ENCODE measurements at places on chromosomes 2 and 18.

DNA sequence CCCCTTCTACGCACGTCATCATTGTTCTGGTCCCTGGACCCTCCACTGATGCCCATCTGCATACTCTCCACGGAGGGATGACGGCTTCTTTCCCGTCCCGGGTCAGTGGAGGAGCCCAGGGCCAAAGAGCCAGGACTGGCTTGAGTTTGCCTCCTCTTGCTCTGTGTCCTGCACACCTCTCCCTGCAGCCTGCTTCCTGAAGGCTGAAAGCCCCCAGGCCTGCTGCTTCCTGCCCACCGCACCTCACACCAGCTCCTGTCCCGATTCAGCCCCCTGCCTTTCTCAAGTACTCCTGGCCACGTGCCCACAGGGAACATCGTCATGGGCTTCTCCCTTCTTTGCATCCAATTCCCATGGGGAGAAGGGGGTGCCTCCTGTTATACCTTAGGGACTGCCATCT, 7.1 kb downstream of the ADCY3 start:
- H3K4me3 ChIP-seq: no peak overlapping the region
- no peaks in the 10 kb centered on the region for H3K27me3 ChIP-seq
- H3K36me3 ChIP-seq: peaks cover 56% of the 10 kb centered on the region
- no peak overlapping the region for H3K27ac ChIP-seq
- ATAC-seq: no peak

GRCh38 chr18:43049021-43049420, 66.5 kb downstream of the RIT2 start:
- H3K4me3 ChIP-seq: no peak overlapping the region
- no peaks in the 10 kb centered on the region for H3K27me3 ChIP-seq
- H3K27ac ChIP-seq: no peak overlapping the region
- no peak for ATAC-seq
- no peaks in the 10 kb centered on the region for H3K36me3 ChIP-seq

DNA sequence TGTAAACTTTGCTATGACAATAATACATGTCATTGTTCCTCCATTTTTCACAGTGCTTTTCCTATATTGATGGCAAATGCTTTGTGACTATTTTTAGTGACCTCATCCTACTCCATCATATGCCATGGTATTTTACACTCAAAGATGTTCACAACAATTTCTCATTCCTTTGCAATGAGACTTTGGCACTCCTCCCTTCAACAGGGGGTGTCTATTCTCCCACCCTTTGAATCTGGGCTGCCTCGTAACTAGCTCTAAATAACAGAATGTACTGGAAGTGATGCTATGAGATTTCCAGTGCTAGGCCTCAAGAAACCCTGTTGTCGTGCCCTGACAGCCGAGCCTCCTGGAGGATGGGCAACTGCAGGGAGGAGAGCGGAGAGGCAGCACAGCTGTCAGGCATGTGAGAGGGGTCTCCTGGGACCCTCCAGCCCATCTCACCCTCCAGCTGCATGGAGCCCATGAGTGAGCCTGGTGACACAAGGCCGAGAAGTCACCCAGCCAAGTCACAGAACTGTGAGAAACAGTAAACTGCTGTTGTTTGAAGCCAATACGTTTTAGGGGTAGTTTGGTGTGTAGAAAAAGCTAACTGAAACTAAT, 103.1 kb upstream of the APCDD1 start:
- no peaks in the 10 kb centered on the region for H3K36me3 ChIP-seq
- no peaks in the 10 kb centered on the region for H3K27me3 ChIP-seq
- H3K27ac ChIP-seq: no peak overlapping the region
- no peaks in the 10 kb centered on the region for H3K4me1 ChIP-seq

GRCh38 chr2:212922701-212923100, 228.7 kb downstream of the IKZF2 start:
- H3K36me3 ChIP-seq: no peaks in the 10 kb centered on the region
- ATAC-seq: no peak
- H3K4me3 ChIP-seq: no peak overlapping the region
- no peaks in the 10 kb centered on the region for H3K27me3 ChIP-seq
- H3K4me1 ChIP-seq: no peaks in the 10 kb centered on the region

DNA sequence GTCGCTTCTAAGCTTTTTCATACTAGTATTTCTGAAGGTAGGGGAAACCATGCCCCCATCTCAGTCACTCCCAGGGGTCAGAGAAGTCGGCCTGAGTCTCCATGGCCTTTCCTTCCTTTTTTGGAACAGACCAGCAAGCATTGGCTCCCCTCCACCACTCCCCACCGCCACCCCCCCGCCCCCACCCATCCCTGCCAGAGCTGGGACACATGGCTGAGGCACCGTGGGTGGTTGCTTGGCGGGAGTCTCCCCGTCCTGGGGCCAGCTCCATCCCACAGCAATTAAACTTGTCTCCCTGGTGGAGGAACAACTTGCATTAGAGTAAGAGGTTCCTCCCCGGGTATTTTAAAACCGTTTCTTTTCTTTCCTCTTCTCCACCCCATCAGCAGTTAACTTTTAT, 100.8 kb upstream of the TFPI start:
- no peaks in the 10 kb centered on the region for H3K4me1 ChIP-seq
- no peak overlapping the region for H3K27ac ChIP-seq
- H3K27me3 ChIP-seq: no peaks in the 10 kb centered on the region
- no peaks in the 10 kb centered on the region for H3K36me3 ChIP-seq

- H3K27me3 ChIP-seq: no peaks in the 10 kb centered on the region
- no peak overlapping the region for H3K4me3 ChIP-seq
- no peak for ATAC-seq
- H3K4me1 ChIP-seq: no peaks in the 10 kb centered on the region
Measured at GRCh38 chr2:172472446-172473033, 45.2 kb downstream of the ITGA6 start.

GRCh38 chr2:54088191-54088634, 27.2 kb upstream of the ACYP2 start:
- H3K36me3 ChIP-seq: no peaks in the 10 kb centered on the region
- no peak for ATAC-seq
- no peak overlapping the region for H3K27ac ChIP-seq
- peaks cover 43% of the 10 kb centered on the region for H3K4me1 ChIP-seq

DNA sequence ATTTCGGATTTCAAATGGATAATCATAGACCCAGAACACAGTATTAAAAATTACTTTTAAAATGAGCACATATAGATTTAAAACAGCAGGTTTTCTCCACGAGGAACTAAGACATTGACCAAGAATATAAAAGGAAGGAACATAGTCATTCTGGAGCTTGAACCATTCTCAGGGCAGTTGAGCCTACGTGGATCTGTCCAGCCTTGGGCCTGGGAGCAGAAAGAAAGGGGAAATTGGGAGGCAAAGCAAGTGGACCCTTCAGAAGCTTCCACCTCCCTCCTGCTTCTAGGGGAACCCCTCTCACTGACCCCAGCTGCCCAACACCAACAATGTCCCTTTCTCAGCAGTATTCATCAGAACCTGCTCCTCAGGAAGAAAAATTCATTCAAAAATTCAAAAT, 31.4 kb upstream of the TTC39C start:
- H3K27ac ChIP-seq: no peak overlapping the region
- no peaks in the 10 kb centered on the region for H3K36me3 ChIP-seq
- no peaks in the 10 kb centered on the region for H3K27me3 ChIP-seq
- H3K4me3 ChIP-seq: no peak overlapping the region

DNA sequence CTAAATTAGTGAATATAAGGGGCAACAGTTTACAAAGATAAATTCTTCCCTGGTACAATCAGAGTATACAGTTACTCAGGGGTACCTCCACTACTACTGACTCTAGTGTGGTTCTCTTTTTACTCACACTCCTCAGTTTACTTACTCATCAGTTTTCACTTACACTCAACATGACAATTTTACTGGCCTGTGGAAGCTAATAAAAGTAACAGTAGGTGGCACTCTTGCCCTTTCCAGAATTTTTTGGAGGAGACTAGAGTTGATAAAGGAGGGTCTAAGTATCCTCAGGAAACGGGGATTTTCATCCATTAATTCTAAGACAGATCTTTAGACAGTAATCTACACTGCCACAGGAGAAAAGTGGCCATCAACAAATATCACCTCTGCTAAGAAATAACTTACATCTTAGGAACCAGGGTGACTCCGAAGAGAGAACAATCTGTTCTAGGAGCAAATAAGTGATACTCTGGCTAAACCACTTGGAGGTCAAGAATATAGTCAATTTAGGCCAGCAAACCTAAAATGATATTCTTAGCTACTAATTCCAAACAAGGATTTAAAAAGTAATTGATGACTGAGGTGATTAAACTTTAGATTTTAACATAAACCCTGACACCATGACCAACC, 61.3 kb downstream of the ATL2 start:
- no peak overlapping the region for H3K4me3 ChIP-seq
- ATAC-seq: peak; percentile 43
- peaks cover 26% of the 10 kb centered on the region for H3K36me3 ChIP-seq

GRCh38 chr2:1022178-1022577, 71.5 kb downstream of the SNTG2 start:
- no peak for ATAC-seq
- H3K36me3 ChIP-seq: no peaks in the 10 kb centered on the region
- H3K4me1 ChIP-seq: no peaks in the 10 kb centered on the region
- no peak overlapping the region for H3K4me3 ChIP-seq
- H3K27ac ChIP-seq: no peak overlapping the region

- H3K27me3 ChIP-seq: peaks cover 48% of the 10 kb centered on the region
- peaks cover 10% of the 10 kb centered on the region for H3K4me1 ChIP-seq
- H3K36me3 ChIP-seq: no peaks in the 10 kb centered on the region
- H3K4me3 ChIP-seq: no peak overlapping the region
Measured at GRCh38 chr18:76616373-76616772, 121.3 kb upstream of the ZNF516 start.

- H3K27me3 ChIP-seq: no peaks in the 10 kb centered on the region
- H3K27ac ChIP-seq: no peak overlapping the region
- no peak overlapping the region for H3K4me3 ChIP-seq
- no peak for ATAC-seq
- no peaks in the 10 kb centered on the region for H3K36me3 ChIP-seq
- no peaks in the 10 kb centered on the region for H3K4me1 ChIP-seq
Measured at GRCh38 chr18:25057491-25058050, 294.4 kb downstream of the ZNF521 start.
